ENCODE measurements at places on chromosomes 4 and X.

- no peaks in the 10 kb centered on the region for H3K27me3 ChIP-seq
- no peak for DNase-seq
- H3K36me3 ChIP-seq, result no peaks in the 10 kb centered on the region
- H3K4me3 ChIP-seq, result no peak overlapping the region
These were observed 38.8 kb downstream of the ZBTB49 start for GRCh38 chr4:4328840-4329239.

GRCh38 chrX:119682019-119682989, 10.7 kb downstream of the SEPTIN6 start:
- no peak overlapping the region for H3K27ac ChIP-seq
- no peaks in the 10 kb centered on the region for H3K36me3 ChIP-seq
- no peaks in the 10 kb centered on the region for H3K27me3 ChIP-seq
- H3K4me1 ChIP-seq, result peaks cover 5% of the 10 kb centered on the region
- no peak for DNase-seq

DNA sequence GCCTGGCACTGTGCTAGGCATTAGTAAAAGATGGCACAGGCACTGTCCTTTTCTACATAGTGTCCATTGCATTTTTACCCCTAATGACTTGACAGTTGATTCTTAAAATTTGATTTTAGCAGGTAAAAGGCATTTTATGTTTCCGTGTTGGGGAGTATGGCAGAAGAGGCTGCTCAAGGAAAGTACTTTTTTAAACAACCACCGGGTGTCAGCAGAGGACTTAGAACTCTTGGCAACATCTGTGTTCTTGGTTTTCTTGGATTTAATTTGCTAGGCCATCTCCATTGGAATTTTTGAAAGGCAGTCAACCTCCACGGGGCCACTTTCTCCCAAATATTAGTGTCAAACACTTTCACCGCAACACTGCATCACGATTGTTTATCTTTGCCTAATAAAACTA, 102.9 kb downstream of the TSPAN7 start:
- H3K27ac ChIP-seq, result no peak overlapping the region
- H3K4me3 ChIP-seq, result no peak overlapping the region
- no peaks in the 10 kb centered on the region for H3K36me3 ChIP-seq
- no peaks in the 10 kb centered on the region for H3K4me1 ChIP-seq
- peaks cover 4% of the 10 kb centered on the region for H3K27me3 ChIP-seq

DNA sequence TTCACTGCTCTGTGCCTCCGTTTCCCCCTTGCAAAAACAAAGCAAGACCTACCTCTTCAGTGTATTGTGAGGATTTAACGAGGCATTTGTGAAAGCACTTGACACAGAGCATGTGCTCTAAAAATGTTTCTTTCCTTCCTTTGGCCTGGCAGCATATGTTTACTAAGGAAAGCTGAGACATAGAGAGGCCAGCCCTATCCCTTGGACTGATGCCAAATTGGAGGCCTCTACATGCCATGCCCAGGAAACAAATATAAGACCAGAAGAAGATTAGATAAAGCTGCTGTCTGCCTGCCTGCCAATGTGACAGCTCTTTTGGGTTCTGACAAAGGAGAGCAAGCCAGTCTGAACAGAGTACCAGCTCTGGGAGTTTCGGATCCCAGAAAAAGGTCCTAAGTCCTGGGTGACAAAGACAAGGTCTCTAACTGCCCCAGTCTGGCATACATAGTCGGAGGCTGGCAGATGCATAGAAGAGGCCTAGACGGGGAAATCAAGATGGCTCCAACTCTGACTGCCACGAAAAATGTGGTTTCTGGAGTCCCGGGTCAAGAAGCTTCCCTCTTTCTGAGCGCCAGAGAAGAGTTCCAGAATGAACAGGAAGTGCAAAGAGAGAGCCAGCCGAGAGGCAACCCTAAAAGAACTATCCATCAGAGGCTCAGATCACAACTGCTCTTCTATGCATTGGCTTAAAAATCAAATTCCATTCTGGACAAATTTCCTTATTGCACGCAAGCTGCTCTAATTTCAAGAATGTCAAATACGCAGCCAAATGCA, 25.8 kb downstream of the OTUD6A start:
- peaks cover 7% of the 10 kb centered on the region for H3K4me1 ChIP-seq
- H3K36me3 ChIP-seq, result no peaks in the 10 kb centered on the region
- H3K4me3 ChIP-seq, result no peak overlapping the region
- peak overlapping the region; percentile 95 for H3K27ac ChIP-seq

GRCh38 chrX:131316260-131316659, 27.2 kb upstream of the IGSF1 start:
- H3K4me3 ChIP-seq, result no peak overlapping the region
- H3K27ac ChIP-seq, result no peak overlapping the region
- no peaks in the 10 kb centered on the region for H3K36me3 ChIP-seq
- no peaks in the 10 kb centered on the region for H3K27me3 ChIP-seq
